ENCODE measurements at places on chromosomes 3 and 15.

DNA sequence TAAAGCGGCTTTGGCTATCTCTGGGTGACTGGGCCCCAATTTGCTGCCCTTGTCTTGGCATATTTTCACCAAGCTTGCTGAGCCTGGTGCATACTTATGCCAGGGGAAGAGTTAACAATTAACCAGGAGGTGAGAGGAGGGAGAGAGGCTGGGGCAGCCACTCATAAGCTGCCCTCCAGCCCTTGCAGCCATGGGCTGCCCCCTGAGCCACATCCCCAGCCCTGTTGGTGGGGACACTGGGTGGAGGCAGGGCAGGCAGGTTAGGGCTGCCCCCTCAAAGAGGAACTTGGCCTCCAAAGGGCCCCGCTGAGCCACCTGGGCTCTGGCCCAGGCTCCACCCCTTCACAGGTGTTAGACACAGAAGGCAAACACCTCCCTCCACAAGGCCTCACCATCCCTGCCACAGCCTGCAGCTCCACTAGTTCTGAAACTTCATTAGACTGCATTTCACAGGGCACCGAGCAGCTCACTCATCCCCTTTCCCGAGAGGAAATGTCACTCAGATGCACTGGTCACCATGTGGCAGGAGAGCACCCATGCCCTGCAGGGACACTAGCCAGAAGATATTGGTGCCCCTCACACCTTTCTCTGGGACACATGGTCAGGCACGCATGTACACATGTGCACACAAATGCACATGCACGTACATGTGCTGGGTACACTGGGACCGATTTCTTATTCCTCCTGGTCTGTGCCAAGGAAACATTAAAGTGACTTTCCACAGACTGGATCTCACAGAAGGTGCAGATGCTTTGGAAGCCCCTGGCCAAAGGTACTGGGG, 20.2 kb downstream of the AMOTL2 start:
- no peak for DNase-seq

DNA sequence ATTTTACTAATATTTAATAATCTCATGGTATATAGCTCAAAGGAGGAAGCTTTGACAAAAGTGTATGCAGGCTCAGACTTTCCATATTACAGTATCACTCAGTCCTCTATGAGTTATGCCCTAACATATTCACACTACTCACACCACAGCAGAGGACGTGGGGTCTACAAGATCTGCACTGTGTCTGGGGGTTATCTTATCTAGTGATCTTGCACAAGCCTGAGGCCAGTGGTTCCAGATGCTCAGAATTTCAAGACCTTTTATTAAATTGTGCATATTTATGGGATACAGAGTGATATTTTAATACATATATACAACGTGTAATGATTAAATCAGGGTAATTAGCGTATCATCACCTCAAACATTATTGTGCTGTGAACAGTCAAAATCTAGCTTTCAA, 933.1 kb downstream of the SQOR start:
- no peak for DNase-seq

- no peak for DNase-seq
Measured at GRCh38 chr3:152272771-152273242, 4.1 kb downstream of the MBNL1 start.

GRCh38 chr3:70871909-70872656, 559.6 kb upstream of the MDFIC2 start:
- no peak for DNase-seq

- no peak for DNase-seq
Measured at GRCh38 chr3:192054881-192055280, 593.9 kb downstream of the PYDC2 start.

DNA sequence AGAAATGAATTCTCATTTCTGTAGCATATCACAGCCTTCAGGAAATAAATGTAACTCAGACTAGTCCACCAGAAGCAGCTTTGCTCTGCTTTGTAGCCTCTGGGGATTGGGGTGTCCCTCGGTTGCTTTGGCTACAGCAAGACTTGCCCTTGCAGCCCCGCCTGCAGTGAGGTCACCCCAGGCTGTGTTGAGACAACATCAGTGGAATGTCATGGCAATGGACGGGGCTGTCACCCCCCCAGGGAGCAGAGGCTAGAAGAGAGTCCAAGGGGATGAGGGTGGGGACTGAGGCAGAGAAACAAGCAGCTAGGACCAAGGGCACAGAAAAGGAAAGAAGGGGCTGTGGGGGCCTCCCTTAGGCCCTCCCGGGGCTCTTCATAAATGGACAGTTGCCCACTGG, 854 bp downstream of the CLEC3B start:
- DNase-seq, result no peak

DNA sequence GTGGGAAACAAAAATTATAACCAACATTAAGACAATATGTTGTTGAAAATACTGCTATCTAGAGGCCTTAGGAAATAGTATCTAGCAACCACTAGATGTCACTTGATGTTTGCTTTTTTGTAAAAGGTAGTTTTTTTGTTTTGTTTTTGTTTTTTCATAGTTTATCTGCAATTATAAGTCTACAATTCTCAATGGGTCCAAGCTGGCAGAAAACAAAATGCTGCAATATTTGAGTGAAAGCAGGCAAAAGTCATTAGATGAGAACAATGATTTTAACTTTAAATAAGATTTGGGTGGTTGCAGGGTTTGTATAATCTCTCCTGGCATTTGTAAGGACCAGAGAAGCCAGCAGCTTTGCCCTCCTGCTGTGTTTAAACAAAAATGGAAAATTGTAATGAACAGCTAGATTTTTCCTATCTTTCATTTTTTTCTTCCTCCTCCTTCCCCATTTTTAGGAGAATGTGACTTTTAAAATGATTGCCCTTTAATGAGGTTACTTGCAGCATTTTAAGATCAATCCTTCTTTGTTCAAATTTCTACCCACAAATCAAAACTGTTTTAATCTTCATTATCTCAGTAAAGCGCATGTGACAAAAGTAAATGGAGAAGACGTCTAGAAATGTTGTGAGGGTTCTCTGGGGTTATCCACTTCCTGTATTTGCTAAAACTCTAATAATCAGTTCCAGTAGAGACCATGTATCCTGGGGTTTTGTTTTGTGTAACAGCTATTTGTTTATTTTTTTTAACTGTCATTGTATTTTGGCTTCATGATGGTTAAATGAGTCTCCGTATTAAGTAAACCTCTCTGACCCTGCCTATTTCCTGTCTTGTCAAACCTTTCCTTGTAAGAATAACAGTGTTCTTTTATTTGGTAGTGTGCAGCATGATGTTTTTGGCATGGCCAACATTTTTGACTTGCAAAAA, 27.3 kb downstream of the DUT start:
- DNase-seq, result no peak

GRCh38 chr3:177754508-177754921, 557.2 kb upstream of the TBL1XR1 start:
- DNase-seq, result no peak

DNA sequence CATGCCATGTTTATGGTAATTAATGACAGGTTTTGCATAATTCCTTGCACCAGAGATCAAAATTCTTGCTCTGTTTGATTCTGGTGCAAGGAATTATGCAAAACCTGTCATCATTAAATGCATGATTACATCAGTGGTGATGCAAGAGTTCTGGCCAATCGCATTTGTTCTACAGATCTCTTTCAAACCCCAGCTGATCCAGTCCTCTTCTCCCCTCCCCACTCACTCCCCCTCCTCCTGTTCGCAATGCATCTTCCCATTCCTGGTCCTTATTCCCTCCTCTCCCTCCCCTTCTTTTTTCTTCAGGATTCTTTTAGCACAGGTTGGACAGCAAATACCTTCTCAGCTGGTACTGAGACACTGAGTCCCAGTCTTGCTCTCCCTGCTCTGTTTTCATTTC, 82.1 kb downstream of the GABRB3 start:
- no peak for DNase-seq

DNA sequence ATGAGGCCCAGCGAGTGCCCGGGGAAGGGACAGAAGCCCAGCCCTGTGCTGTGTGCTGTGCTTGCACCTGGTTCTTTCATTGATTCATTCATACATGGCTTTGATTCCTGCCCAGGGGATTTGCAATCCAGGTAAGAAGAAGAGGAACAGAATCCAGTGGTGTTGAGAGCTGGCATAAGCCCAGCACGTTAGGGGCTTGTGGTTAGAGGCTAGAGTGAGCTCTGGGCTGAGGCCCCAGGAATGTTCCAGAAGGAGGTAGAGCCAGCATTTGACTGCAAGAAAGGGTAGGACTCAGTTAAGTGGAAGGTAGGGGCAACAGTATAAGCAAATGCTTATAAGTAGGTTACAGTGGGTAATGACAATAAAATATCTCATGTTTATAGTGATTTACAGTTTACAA, 2.3 kb downstream of the VWA5B2 start:
- no peak for DNase-seq

DNA sequence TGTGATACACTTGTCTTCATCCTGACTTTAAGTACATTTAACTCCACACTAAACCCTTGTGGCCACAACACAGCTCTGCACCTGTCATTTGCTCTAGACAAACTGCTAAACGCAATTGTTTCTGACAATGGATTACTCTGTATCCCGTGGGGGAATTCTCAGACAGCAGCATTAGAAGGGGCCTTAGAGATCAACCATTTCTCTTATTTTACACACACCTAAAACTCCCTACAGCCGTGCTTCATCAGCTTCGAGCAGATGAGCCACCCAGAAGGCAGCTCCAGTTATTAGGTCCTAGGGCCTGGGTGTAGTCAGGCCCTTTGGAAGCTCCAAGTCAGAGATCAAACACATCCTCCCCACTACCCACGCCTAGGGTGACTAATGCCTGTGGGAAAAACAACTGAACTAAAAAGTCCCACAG, 1.3 kb upstream of the IL12A start:
- no peak for DNase-seq

DNA sequence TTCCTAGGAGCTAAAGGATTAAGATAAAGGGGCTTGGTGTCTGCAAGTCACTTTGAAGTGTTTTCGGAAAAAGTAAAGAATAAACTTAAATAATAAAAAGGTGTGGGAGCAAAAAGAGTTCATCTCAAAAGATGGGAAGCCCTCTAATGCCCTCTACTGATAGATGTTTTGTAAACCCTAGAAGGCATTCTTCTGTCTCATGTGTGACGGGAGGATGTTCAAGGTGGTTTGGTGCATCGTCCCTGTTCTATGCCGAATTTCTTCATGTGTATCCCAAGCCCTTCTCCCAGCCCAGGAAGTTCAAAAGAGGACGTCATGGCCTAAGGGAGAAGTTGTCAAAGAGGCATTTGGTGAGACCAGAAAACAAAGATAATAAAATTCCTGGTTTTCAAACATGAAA, 37.2 kb downstream of the CCK start:
- DNase-seq, result no peak

DNA sequence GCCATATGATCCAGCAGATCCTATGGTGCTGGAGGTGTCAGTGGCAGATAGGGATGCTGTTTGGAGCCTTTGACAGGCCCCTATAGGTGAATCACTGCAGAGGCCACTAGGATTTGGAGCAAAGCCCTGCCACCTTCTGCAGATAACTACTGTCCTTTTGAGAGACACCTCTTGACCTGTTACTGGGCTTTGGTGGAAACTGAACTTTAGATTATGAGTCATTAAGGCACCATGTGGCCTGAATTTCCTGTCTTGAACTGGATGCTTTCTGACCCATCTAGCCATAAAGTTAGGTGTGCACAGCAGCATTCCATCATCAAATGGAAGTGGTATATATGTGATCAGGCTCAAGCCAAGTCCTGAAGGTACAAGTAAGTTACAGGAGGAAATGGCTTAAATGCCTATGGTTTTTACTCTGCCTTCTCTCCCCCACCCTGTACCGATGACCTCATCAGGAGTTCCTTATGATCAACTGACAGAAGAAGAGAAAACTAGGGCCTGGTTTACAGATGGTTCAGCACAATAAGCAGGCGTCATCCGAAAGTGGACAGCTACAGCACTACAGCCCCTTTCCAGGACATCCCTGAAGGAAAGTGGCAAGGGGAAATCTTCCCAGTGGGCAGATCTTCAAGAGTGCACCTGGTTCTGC, 565.6 kb upstream of the AGTR1 start:
- no peak for DNase-seq

DNA sequence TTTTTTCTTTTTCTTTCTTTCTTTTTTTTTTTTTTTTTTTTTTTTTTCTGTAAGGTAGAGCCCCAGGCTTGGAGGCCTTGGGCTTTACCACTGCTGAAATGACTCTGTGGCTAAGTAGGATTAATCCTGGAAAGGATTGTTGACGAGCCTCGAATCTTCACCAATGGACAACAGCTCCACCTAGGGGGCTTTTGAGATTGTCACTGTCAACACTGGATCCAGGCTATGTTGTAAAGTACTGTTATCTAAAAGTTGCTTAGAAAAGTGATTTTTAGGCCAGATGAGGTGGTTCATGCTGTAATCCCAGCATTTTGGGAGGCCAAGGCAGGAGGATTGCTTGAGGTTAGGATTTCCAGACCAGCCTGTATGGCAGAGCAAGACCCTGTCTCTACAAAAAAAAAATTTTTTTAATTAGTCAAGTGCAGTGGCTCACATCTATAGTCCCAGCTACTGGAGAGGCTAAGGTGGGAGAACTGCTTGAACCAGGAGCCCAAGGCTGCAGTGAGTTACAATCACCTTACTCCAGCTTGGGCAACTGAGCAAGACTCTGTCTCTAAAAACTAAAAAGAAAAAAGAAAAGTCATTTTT, 41.6 kb downstream of the KLHL18 start:
- peak; percentile 58 for DNase-seq

DNA sequence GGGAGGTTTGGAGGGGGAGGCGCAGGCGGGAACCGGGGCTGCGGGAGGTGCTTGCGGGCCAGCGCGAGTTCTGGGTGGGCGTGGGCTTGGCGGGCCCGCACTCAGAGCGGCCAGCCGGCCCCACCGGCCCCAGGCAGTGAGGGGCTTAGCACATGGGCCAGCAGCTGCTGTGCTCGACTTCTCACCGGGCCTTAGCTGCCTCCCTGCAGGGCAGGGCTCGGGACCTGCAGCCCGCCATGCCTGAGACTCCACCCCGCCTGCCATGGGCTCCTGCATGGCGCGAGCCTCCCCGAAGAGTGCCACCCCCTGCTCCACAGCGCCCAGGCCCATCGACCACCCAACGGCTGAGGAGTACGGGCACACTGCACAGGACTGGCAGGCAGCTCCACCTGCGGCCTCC, 98.6 kb upstream of the IGF1R start:
- DNase-seq, result no peak

Data from GM18507 (cell line).